Kidney tubule cell (primary cell): ENCODE measurements at places on chromosomes 5 and 9.
A peak's percentile ranks its signal among the peaks of the same experiment; 100 is the strongest.

DNA sequence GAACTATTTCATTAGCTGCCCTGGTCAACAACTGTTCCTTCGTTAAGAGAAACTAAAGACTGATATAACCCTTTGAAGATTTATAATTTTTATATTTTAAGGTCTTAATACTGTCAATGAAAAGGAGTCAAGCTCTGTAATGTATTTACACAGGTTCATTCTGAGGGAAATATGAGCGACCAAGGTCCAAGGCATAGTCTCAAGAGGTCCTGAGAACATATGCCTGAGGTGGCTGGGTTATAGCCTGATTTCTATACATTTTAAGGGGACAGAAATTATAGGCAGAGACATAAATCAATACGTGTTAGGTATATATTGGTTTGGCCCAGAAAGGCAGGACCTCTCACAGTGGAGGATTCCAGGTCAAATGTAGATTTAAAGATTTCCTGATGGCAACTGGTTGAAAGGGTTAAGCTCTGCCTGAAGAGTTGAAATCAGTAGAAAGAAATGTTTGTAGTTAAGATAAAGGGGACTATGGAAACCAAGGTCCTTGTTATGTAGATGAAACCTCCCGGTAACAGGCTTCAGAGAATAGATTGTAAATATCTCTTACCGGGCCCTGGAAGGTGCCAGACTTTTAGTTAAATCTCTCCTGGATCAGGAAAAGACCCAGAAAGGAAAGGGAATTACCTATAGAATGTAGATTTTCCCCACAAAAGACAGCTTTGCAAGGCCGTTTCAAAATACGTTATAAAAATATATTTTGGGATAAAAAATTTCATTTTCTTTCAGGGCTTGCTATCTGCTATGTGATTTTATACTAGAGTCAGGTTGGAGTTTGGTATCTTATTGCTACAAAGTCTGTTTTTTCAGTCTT, 107.3 kb upstream of the PRLR start:
- DNase-seq: no peak

- no peak for DNase-seq
Measured at GRCh38 chr9:92954886-92955285, 7.6 kb downstream of the FGD3 start.

DNA sequence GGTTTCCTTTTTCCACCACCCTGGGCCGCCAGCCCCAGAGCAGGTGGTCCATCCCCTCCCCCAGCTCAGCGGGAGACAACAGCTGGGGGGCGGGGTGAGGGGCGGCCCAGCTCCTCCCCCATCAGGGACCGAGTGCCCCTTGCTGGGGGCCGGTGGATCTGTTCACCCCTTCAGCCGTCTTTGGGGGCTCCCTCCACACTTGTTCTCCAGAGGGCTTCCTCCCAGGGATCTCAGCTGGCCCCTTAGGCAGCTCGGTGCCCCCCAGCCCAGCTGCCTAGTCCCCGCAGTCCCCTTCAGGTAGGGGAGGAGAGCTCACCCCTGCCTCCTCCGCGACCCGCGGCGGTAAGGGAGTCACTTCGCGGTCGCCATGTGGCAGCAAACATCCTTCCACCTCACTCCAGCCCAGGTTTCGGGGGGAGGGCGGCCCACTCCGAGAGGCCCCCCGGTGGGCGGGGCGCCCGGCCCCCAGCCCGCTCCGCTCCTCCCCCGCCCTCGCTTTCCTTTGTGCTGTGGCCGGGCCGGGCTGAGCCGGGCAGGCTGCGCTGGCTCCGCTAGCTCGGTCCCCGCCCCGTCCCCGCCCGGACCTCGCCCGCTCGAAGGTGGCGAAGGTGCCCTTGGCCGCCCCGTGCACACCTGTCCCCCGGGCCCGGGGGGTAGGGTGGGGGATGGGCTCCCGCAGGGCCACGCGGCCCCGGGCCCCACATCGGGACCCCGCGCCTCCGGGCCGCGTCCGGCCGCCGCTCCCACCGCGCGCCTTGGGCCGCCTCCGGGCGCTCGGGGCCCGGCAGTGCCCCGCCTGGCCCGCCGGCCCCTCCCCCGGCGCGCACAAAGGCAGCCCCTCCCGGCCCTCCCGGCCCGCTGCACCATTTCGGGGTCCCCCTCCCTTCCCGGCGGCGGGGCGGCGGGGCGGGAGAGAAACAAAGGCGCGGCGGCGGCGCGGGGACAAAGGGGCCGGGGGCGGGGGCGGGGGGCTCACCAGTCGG, 683 bp downstream of the DBN1 start:
- DNase-seq: peak; percentile 53

GRCh38 chr9:19229595-19230354, 718 bp upstream of the DENND4C start:
- DNase-seq: peak; percentile 68

DNA sequence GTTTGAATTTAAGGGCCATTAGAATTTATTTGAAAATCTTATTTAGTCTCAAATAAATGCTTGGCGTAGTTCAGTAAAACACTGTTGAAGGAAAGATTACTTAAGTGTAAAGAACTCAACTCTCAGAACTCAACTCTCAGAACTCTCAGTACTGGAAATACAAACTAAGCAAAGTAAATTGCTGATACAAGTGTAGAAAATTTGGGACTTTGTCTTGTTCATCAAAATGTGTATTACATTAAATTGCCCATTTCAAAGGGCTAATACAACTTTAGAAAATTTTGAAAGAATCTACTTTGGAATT, 99.4 kb downstream of the CSNK1G3 start:
- DNase-seq: no peak

DNA sequence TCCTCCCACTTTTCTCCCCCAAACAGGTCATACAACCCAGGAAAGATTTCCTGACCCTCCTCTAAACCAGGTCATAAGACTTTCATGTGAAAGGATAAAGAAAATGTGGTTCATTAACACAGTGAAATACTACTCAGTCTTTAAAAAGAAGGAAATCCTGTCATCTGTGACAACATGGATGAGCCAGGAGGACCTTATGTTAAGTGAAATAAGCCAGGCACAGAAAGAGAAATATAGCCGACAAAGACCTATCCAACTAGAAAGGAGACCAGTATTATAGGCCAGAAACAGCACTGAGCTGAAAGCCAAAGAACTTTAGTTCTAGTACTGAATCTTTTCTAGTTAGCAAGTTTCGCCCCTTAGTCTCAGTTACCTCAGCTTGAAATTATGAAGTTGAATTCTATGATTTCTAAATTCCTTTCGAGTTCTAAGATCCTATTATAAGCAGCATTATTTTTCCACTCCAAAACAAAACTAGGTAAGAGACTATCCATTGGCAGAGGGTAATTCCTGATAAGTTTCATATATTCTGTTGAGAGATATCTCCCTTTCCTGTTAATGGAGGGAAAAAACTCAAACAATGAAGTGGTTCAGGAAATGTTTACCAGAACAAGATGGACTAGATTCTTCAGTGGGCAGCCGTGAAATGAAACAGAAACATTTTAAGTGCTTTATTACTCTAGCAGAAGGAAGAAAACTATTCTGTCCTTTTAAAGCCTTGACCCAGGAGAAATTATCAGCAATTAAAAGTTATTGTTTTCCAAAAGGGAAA, 42.5 kb downstream of the GNA14 start:
- DNase-seq: no peak

DNA sequence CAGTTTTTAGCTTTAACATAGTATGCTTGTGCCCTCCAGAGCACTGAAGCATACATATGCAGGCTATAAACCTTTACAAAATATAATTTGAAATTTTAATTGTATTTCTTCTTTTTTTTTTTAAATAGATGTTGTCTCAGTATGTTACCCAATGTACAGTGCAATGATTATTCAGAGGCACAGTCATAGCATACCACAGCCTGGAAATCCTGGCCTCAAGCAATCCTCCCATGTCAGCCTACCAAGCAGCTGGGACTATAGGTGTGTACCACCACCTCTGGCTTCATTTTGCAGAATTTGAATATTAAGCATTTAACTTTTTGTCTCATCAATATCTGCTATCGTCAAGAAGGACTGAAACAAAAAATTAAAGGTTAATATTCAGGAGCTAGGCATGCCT, 16.9 kb upstream of the ZNF782 start:
- DNase-seq: no peak

GRCh38 chr9:101369286-101369685, 15.5 kb downstream of the BAAT start:
- peak; percentile 54 for DNase-seq

- DNase-seq: peak; percentile 22
Measured at GRCh38 chr5:177189416-177189815, 55.8 kb downstream of the NSD1 start.

DNA sequence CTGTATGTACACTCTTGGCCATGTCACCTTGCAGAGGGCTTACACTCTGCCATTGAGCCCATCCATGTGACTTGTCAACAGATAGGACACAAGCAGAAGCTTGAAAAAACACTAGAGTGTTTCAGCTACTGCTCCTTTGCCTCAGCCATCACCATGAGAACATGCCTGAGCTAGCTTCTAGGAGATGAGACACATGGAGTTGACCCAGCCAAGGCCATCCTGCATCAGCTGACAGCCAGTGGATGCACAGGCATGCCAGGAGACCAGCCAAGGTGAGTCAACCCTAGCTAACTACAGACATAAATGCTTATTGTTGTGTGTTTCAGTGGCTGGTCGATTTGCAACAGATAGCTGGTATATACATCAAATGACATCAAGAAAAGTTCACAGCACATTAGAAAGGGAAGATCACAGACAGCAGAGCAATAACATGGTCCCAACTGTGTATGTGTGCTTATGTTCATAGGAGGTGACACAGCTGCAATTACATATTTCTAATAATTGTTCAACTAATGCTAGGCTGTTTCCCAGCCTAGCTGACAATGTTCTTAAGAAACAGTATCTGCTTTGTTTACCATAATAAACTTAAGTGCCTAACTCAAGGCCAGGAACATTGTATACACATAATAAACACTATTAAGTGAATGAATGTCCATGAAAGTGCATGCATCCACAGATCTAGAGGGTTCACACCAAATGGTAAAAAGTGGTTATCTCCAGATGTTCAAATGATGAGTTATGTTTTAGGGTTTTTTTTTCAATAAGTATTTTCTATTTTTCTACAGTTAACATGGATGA, 105.7 kb downstream of the SPOCK1 start:
- peak; percentile 73 for DNase-seq

GRCh38 chr9:17597977-17598376, 19.1 kb downstream of the SH3GL2 start:
- no peak for DNase-seq

DNA sequence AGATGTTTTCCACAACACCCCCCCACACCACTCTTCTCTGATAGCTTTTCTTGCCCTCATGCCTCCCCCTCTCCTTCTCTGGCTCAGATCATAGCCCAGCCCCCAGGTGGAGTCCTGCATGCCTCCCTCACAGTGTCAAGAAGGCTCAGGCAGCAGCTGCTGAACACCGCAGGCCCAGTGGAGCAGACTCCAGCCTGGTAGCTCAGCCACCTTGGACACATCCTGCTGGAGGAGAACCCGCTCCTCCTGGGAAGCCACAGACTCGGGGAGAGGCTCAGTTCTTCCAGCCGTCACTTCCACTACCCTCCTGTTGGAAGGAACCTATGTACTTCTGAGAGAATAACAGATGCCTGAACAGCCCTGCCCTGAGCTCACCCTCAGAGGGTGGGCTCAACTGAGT, 143.4 kb downstream of the SPOCK1 start:
- DNase-seq: no peak

DNA sequence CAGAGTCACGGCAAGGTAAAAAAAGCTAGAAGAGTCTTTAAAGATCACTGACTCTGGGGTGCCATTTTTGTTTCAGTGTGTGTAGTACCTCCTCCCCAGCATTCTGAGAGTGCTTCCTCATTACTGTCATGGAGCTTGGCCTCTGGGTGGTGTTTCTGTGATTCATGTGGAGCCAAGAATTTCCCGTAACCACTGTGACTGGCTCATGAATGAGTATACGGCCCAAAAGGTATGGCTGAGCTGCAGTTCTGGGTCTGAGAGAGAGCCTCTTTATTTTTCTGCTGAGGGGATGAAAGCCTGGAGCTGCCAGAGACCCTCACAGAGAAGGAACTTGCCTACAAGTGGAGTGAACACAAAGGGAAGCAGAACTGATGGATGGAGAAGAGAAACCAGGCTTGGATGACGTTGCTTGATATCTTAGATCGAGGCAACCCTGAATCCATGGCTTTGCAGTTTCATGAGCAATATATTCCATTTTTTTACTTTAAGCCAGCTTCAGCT, 85.6 kb downstream of the PTTG1 start:
- peak; percentile 84 for DNase-seq

GRCh38 chr9:28650327-28650726, 1077.0 kb upstream of the C9orf72 start:
- DNase-seq: no peak

DNA sequence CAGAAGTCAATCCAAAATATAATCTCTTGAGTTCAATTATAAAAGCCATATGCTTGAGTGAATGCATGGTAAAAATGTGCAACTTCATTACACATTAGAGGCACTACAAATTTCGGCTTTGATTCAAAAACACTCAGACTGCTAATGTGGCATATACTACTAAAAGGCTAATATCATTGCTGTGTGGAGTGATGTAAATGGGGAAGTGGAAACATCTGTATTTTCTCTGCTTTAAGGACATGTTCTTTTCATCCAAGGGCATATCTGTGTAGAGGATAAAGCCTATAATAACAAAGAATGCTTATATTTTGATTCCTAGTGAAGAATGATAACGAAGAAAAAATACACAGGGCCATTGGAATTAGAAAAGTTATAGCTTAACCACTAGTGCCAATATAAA, 643.9 kb upstream of the ZNF608 start:
- no peak for DNase-seq

- DNase-seq: no peak
Measured at GRCh38 chr5:158739951-158740757, 359.6 kb downstream of the EBF1 start.

DNA sequence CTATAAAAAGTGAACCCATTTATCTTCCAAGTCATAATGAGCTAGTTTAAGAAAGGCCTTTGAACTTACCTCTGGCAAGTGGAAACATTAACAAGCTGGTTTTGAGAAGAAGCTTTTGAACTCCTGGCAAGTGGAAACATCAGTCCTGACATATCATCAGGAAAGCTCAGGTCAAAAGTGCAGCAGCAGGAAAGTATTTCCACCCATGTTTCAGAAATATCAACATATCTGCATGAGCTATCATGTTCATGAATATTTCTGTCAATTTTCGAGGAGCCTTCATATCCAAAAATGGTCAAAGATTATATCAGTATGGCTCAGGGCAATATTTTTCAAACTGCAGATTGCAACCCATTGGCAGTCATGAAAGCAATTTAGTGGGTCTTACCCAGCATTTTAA, 133.9 kb downstream of the PLK2 start:
- no peak for DNase-seq

DNA sequence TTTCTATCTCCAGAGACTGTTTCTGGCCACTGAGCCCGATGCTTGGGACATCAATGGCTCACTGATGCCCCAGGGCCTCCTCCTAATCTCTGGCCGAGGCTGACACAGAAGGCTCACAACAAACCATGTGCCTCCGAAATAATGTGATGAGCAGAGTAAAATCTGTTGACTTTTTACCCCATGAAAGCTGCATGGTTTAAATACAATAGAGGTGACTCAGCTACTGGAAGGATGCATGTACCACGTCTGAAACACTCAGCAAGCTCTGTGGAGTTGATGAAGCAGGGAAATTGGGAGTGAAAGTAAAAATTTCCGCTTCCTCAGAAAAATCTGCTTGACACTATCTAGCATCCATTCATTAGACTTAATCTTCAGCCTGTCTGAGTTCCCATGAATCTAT, 111.1 kb upstream of the EQTN start:
- DNase-seq: peak; percentile 84

GRCh38 chr9:130608554-130609134, 29.3 kb downstream of the FUBP3 start:
- DNase-seq: no peak
